ENCODE measurements at places on chromosomes 5 and 9.

- no peak for DNase-seq
These were observed 68.0 kb downstream of the C6 start for GRCh38 chr5:41145306-41145705.

DNA sequence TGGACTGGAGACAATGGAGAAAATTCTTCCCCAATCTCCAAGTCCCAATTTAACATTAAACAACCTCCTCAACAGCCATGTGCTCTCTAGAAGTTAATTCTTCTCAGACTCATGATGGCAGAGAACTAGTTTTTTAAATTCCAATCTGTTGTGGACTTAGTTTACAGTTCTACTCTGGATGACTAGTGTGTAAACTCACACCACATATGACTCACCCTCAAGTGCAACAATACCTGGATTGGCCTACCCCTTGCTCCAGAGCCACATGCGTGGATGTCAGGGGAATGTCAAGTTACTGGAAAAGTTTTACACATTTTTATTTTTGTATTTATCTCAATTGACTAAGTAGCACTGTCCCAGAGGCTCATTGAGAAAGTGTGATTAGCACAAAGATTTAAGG lies 136.0 kb upstream of the EFNA5 start:
- no peak for DNase-seq

DNA sequence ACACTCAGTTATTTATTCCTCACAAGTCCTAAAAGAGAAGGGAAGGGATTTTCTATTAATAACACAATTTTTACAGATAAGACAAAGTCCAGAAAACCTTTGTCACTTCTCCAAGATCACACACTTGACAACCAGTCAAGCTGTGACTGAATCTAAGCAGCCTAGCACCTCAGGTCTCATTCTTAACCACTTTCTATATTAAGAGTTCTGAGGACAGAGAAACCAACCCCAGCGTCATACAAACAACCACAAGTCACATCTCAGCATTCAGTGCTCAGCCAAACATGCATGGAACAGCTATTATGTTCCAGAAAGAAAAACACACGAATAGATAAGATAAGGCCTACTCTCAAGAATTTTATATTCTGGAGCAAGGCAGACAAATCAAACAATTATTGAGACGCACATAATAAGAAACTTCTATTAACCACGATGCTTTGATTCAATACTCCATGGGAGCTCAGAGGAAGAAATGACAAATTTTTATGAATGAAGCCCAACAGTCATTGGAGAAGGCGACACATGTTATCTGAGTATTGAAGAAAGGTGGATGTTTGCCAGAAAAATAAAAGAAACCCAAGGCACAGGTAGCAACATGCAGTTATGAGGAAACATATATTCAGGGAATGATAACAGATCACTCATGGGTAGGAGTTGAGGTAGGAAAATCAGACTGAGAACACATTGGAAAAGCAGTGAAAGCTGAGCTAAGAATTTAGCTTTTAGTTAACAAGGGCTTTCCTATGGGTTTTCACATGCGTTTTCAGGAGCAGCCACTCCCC lies 113.1 kb downstream of the HTR4 start:
- no peak for DNase-seq

GRCh38 chr5:108654051-108654450 lies 93.6 kb upstream of the FER start:
- DNase-seq = no peak

GRCh38 chr5:113336975-113337374 lies 97.8 kb downstream of the TSSK1B start:
- no peak for DNase-seq

- no peak for DNase-seq
These were observed 15.1 kb upstream of the POMT1 start for GRCh38 chr9:131487621-131488031.

GRCh38 chr5:42583322-42583721 lies 160.1 kb downstream of the GHR start:
- no peak for DNase-seq

DNA sequence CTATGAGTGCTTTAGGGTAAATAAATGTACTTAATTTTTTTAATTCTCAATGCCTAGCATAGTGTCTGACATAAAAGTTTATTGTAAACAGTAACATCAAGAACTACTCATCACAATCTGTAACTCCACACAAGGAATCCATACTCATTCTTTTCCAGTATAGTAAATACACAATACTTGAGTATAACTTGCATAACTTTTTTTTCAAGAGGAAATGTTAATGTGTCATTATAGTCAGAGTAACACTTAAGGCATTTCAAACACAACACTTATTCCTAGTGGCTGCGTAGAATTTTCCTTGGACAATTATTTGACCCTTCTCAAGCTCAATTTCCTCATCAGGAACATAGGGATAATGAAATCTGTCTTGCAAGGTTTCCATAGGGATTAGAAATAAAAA lies 584.3 kb downstream of the CAAP1 start:
- no peak for DNase-seq

- no peak for DNase-seq
These were observed 46.3 kb downstream of the PHF2 start for GRCh38 chr9:93622691-93623090.

GRCh38 chr9:77647267-77648233 lies 572 bp downstream of the GNA14 start:
- DNase-seq = no peak

GRCh38 chr5:36304095-36304805 lies 2.5 kb upstream of the RANBP3L start:
- no peak for DNase-seq
